ENCODE measurements at places on chromosomes 2 and 18.

GRCh38 chr2:126886916-126887280 is 11.8 kb upstream of the TEX51 start:
- no peak for DNase-seq

GRCh38 chr2:237693291-237693994 is 66.1 kb downstream of the LRRFIP1 start:
- DNase-seq: peak; percentile 28

GRCh38 chr2:72990695-72991438 is 73.5 kb downstream of the EMX1 start:
- no peak for DNase-seq

- no peak for DNase-seq
Observed at GRCh38 chr2:348361-348916, 60.5 kb upstream of the ALKAL2 start.

DNA sequence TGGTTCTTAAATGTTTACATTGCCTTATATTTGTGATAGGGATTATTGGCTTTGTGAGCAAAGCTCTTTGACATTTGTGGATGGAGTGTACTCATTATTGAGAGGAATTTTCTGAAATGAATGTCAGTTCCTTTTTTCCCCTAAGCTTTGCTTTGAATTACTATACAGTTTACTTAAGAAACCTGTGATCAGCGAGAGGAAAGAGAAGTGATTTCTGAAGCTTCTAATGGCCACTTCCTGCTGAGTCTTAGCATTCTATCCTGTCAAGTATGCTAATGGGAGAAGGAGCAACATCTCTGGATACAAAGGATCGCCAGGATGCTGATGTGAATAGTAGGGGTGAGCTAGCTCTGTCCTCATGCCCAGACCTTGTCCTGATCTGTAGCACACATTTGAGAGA is 47.8 kb upstream of the MGAT5 start:
- no peak for DNase-seq

- DNase-seq: no peak
Observed at GRCh38 chr2:38598991-38599295, 3.8 kb downstream of the HNRNPLL start.

DNA sequence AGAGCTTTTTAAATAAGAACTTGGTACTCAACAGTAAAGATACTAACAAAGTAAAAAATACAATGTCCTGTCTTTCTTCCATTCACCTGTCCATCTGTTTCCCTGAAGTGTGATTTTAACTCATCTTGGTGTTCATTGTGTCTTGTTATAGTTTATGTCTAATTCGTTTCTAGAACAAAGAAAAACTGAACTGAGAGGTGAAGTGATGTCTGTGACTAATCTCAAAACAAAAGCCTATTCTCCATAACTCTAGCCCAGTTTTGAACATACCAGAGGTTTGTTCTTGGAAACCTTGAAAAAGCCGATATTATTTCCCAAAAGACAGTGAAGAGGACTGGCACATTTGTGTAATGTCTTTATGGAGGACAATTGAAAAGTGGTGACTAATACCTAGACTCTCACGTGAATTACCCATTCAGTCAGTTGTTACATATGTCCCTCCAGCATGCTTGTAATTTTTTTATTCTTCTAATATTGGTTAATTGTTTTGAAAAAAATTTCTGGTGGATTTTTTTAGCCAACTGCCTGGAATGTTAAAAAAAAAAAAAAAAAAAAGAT is 725.8 kb downstream of the SATB2 start:
- DNase-seq: no peak

- DNase-seq: no peak
Observed at GRCh38 chr2:200786826-200787225, 24.9 kb upstream of the BZW1 start.
